Cerebellar nuclear complex (tissue), 1 donor: ENCODE measurements at places on chromosomes 16 and 17.

DNA sequence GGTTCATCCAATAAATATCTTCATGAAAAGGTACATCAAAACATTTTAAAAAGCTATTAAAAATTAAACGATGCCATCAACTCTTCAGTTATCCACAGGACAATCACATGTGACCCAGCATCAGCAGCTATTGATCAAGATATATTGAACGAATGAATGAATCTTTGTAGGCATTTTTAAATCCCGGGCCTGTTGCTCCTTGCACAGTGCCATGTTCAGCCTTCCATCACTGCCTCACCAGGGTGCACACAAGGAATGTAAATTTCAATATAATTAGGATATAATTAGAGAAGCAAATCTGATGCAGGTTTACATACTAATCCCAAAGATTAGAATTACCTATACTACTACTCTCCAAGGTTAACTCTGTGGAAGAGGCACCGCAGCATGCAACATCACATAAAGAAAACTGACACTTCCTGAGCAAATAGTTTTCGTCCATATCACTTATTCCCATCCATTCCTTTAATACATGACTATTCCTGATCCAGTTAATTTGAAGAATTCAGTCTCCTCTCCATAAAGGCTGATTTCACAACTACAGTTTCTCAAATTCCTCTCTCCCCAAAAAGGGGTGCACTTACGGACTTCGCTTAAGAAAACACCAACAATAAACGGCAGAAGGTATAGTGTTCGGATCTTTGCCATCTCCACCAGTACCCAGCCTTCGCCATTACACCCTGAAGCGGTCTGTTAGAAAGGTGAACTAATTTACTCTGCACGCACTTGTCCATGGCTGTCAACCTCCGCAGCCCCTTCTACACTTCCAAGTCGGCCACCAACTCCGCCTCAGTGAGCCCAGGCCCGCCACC is 938 bp downstream of the NCOR1 start:
- DNase-seq: no peak

GRCh38 chr16:88923926-88924833 is 52.8 kb downstream of the CBFA2T3 start:
- DNase-seq: no peak

GRCh38 chr17:17842111-17842876 is 5.5 kb upstream of the SREBF1 start:
- DNase-seq: no peak

GRCh38 chr17:35256629-35257028 is 13.8 kb downstream of the SLFN5 start:
- no peak for DNase-seq

- no peak for DNase-seq
Measured at GRCh38 chr17:16353317-16354174, at the start of gene CENPV. CENPV (minus strand) TSS chr17:16353469; CDS start chr17:16353436, 33 bp downstream.

DNA sequence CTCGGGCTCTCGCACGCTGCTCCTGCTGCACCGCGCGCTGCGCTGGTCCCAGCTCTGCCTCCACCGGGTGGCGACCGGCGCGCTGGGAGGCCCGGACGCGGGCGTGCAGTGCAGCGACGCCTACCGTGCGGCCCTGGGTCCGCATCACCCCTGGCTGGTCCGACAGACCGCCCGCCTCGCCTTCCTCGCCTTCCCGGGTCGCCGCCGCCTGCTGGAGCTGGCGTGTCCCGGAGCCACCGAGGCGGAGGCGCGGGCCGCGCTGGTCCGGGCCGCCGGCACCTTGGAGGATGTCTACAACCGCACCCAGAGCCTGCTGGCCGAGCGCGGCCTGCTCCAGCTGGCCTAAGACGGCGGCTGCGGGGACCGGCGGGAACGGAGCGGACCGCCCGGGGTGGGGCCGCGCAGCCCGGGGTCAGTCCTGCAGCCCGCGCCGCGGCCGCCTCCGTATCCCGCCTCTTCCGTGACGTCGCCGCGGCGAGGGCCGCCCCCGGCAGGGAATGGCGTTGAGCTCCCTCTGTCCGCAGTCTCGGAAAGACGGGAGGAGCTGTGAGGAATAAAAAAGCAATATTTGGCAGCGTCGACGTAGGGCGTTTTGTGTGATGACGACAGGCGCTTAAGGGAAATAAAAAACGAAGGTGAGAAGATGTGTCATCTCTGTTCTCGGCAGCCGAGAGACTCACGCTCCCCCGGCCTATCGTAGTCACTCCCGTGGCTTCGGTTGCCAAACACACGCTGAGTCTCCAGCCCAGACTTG is 1.4 kb downstream of the GLTPD2 start:
- no peak for DNase-seq

DNA sequence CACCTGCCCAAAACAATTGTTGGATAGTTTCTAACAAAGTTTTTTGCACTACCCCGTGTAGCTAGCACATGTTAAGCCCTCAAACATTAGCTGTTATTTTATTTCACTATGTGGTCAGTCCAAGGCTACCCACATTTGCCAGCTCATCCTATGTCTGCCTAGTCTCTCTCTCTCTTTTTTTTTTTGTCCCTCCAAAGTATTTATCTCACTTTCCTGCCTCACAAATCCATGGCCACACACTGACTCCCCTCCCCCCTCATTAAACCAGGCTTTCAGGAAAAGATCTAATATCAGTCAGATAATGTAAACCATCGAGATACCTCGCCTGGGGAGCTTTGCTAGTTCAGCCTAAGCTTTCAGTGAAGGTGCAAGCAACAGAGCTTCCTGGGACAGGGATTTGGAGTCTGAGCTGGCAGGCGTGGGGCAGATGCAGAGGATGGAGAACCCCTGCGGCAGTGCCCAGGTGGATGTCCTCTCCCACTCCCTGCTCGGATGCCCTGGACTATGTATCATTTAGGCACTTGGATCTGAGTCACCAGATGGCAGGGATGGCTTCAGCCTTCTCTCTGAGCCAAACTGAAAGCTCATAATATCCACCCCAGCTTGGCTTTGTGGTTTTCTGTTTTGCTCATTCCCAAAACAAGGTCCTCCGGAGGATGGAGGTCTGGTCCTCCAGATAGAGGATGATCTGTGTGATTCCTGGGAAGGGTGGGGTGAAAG is 73.7 kb upstream of the FOXF1 start:
- no peak for DNase-seq

DNA sequence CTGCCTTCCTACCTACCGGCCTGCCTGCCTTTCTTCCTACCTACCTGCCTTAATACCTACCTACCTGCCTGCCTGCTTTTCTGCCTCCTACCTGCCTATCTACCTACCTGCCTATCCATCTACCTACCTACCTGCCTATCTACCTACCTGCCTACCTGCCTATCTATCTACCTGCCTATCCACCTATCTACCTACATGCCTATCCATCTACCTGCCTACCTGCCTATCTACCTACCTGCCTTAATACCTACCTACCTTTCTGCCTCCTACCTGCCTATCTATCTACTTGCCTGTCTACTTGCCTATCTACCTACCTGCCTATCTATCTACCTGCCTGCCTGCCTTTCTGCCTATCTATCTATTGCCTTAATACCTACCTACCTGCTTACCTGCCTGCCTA is 383.8 kb upstream of the PSMD7 start:
- no peak for DNase-seq

- DNase-seq: no peak
Measured at GRCh38 chr17:34770586-34770985, 190.7 kb downstream of the CCT6B start.

DNA sequence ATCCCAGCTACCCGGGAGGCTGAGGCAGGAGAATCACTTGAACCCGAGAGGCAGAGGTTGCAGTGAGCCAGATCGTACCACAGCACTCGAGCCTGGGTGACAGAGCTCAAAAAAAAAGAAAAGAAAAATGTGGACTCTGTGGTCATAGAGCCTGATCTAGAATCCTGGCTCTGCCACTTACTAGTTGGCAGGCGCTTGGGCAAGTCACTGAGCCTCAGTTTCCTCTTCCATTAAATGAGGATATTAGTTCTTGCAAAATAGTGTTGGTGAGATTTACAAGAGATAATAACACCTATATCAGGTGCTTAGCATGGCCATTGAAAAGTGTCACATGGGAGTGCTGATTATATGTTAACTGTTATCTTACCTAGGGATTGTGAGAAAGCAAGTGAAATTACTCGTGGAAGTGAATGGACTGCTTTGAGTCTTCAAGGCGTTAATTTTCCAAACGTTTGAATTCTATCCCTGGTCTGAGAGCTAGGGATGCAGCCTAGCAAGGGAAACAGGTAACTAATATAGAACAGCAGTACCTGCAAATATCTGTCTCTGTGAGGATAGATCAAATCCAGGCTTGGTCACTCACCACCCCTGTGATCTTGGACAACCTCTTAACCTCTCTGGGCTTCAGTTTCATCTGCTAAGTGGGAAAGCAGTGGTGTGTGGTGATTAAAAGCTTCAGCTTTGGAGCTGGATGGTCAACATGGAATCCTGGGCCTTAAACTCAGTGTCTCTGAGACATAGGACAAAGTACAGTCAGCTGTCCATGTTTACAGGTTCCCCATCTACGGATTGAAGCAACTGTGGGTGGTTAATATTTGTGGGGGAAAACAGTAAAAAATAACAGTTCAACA is 953 bp upstream of the NSMCE1 start:
- DNase-seq: no peak

DNA sequence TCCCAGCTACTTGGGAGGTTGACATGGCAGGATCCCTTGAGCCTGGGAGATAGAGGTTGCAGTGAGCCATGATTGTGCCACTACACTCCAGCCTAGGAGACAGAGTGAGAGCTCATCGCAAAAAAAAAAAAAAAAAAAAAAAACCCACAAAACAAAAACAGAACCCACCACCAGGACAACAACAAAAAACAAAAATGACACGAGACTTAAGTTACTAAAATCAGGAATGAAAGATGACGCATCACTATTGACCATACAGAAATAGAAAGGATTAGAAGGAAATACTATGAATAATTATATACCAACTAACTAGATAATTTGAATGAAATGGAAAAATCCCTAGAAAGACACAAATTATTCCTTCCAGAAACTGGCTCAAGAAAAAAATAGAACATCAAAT is 432.4 kb upstream of the PMFBP1 start:
- DNase-seq: no peak
